ENCODE measurements at places on chromosomes 11 and 22.

- no peak for DNase-seq
These were observed 19.6 kb upstream of the TXNRD2 start for GRCh38 chr22:19961201-19961580.

DNA sequence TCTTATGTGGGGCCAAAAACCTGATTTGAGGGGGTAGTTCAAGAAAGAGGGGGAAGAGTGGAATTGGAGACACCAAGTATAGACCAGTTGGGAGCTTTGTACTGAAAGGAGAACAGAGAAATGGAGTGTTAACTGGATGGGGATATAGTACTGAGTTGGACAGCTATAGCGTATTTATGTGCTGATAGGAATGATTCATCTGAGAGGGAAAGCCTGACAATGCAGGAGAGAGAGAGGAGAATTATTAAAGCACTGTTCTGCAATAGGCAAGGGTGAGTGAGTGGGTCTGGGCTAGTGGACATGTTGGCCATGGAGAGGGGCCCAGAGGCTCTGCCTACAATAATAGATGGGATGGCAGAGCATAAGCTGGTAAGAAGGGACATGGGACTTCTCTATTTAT lies 52.9 kb upstream of the PITPNB start:
- DNase-seq: no peak

GRCh38 chr11:70725739-70726138 lies 327.4 kb downstream of the CTTN start:
- no peak for DNase-seq

DNA sequence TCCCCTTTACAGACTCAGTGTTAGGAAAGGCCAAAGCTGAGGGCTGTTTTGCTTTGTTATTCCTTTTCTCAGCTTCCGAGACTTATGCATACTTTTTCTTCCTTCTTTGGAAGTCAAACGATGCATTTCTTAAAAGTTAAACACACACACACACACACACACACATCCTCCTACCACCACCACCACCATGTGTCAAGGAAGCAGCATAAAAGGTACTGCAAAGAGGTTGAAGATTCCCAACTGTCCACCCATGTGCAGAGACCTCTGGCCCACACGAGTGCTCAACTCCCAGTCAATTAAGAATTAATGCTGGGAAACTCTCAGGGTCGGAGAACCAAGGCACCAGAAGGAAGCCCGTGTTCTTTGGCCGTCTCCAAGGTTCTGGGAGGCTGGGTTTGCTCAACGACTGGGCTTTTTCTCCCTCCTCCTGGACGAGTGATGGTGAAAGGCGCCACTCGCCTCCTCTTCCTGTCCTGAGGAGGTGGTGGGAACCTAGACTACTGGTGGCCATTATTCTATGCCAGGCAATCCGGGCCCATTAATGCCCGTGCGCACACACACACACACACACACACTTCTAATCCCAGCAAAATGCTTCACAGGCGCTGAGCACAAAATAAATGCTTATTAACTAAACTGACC lies 15.1 kb downstream of the MN1 start:
- DNase-seq: no peak

- no peak for DNase-seq
These were observed 42.4 kb upstream of the RASD2 start for GRCh38 chr22:35498026-35498800.

- DNase-seq: peak; percentile 51
These were observed 5.4 kb upstream of the CRTAM start for GRCh38 chr11:122832721-122833470.
